HFFc6 (cell line): ENCODE measurements at places on chromosomes 3 and 15.

DNA sequence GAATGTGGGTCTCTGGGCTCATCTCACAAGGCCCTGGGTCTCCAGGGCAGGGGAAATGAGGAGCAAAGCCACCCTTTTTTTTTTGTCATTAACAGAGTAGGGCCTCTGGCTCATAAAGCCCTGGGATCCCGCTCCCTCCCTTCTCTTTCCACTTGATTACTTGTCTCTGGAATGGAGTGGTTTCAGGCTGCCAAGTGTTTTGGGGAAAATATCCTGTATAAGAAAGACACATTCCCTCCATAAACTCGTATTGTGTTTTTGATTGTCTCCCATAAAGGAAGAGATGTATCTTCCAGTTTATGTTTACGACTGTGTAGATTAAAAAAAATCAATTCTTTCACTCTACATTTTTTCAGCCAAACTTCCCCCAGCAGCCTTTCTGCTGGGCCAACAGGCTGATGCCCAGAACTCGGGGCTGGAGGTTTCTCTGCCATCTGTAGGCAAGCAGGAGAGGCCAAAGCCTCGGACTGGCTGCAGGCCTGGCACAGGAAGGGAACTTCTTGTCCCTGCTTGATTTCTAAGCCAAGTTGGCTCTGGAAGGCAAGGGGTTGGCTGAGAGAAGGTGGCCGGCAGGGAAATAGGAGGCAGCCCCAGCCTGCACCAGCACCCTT, 49.4 kb upstream of the INSYN1 start:
- no peaks in the 10 kb centered on the region; the same call in none of the 2 replicates for H3K27me3 ChIP-seq
- H3K36me3 ChIP-seq = no peaks in the 10 kb centered on the region
- DNase-seq = no peak
- H3K4me1 ChIP-seq = peaks cover 38% of the 10 kb centered on the region
- H3K4me3 ChIP-seq = no peak overlapping the region

DNA sequence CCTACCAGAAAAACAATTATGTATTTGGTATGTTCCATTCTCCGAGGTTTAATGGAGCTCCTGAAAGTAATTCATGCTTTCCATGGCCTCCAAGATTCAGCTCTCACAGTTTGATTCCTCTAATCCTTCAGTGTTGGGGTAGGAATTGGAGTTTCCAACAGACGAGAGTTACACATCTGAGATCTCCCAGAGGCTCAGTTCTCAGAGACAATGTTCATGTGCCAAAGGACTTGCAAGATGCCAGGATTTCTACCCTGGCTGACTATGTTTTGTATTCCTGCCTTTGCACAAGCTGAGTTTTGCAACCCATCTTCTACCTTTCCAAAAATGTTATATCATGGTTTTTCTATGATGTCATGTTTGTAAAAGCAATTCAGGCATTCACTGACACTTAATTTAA, 322.9 kb downstream of the ERC2 start:
- H3K36me3 ChIP-seq = no peaks in the 10 kb centered on the region
- H3K4me1 ChIP-seq = no peaks in the 10 kb centered on the region
- DNase-seq = no peak
- H3K27ac ChIP-seq = no peak overlapping the region
- H3K4me3 ChIP-seq = no peak overlapping the region

- DNase-seq = no peak
- no peaks in the 10 kb centered on the region for H3K27me3 ChIP-seq
- H3K4me3 ChIP-seq = no peak overlapping the region
- H3K36me3 ChIP-seq = peaks cover 24% of the 10 kb centered on the region
- H3K4me1 ChIP-seq = peaks cover 35% of the 10 kb centered on the region
Measured at GRCh38 chr15:85062560-85062959, 80.9 kb downstream of the PDE8A start.

GRCh38 chr3:17130956-17131355, 246.2 kb downstream of the PLCL2 start:
- no peak for DNase-seq
- H3K4me1 ChIP-seq = peaks cover 4% of the 10 kb centered on the region; the same call in 1 of the 2 replicates
- no peak overlapping the region for H3K27ac ChIP-seq

DNA sequence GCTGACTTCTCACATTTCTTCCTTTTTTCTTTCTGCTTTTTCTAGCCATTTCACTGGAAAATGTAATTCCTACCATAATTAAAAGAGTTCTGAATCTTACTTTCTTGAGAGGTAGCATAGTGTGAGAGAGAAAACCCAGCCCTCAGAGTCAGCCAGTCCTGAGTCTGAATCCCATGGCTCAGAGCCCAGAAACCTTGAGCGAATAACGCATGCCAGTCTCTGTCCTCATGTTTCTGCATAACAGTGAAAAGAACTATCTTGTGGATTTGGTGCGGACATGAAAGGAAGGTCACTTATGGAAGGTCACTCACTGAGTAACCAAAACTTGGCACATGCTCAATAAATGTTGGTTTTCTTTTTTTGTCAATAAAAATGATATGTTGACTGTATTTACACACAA, 29.3 kb upstream of the SLCO3A1 start:
- no peaks in the 10 kb centered on the region for H3K4me1 ChIP-seq
- no peak overlapping the region for H3K4me3 ChIP-seq
- no peaks in the 10 kb centered on the region; the same call in 1 of the 2 replicates for H3K27me3 ChIP-seq
- no peak for DNase-seq
